ENCODE measurements at places on chromosomes 16 and 17.
A peak's percentile ranks its signal among the peaks of the same experiment; 100 is the strongest.

- DNase-seq, result no peak
Observed at GRCh38 chr17:82262344-82262743, 11.2 kb downstream of the CSNK1D start.

DNA sequence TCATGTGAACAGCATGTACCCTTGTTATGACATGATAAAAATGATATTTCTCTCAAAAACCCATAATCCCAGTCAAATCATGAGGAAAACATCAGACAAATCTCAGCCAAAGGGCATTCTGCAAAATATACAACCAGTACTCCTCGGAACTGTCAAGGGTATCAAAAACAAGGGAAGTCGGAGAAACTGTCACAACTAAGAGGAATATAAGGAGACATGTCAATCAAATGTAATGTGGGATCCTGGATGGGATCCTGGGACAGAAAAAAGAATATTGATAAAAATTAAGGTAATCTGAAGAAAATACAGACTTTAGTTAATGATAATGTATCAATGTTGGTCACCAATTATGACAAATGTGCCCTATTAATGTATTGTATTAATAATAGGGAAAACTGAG, 15.6 kb upstream of the CDYL2 start:
- DNase-seq, result no peak

- DNase-seq, result peak; percentile 86
Observed at GRCh38 chr17:46072998-46073397, 73.9 kb downstream of the STH start.

DNA sequence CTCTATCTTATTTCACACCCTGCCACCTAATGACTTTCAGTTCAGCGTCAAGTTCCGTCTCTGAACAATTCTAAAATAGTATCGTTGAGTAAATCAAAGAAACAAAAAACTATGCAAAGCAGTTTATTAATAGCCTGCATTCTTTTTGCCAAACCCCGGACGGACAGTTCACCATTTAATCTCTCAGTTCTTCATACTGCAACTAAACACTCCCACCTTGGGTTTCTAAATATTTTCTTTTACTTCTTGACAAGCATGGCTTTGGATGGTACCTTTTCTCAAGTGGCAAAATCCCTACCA, 1.2 kb downstream of the MYH11 start:
- no peak for DNase-seq

DNA sequence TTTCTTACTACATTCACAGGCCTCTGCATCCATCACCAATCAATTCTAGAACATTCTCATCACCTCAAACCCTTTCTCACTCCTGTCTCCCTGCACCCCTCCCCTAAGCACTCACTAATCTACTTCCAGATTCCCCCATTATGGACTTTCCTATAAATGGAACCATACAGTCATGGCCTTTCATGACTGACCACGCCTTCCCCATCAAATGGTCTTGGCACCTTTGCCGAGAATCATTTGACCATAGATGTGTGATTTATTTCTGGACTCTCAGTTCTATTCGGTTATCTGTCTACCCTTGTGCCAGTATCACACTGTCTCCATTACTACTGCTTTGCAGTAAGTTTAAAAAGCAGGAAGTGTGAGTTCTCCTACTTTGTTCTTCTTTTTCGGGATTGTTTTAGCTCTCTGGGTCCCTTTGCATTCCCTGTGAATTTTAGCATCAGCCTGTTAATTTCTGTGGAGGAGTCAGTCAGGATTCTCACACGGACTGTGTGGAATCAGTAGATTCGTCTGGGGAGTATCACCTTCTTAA, 27.5 kb downstream of the GTF3C1 start:
- no peak for DNase-seq

- DNase-seq, result peak; percentile 75
Observed at GRCh38 chr17:4152471-4152870, 9.5 kb downstream of the CYB5D2 start.

GRCh38 chr17:44966348-44967025, 1.6 kb downstream of the C1QL1 start:
- DNase-seq, result no peak

DNA sequence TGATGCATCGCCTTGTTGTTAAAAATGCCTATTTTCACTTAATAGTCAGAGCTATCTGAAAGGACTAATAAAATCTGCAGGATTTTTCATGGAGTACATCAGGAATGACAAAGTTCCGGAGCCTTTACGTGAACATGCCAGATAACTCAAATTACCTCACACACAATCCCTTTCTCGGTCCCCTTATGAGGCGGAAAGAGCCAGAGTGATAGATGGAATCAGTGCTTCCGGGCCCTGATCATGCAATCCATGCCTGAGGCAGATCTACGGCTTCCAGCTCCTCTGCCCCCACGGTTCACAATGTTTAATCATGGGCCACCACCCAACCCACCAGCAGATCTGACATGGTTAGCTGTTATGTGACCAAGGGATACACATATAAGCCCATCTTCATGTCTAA, 17.0 kb downstream of the VPS53 start:
- no peak for DNase-seq

DNA sequence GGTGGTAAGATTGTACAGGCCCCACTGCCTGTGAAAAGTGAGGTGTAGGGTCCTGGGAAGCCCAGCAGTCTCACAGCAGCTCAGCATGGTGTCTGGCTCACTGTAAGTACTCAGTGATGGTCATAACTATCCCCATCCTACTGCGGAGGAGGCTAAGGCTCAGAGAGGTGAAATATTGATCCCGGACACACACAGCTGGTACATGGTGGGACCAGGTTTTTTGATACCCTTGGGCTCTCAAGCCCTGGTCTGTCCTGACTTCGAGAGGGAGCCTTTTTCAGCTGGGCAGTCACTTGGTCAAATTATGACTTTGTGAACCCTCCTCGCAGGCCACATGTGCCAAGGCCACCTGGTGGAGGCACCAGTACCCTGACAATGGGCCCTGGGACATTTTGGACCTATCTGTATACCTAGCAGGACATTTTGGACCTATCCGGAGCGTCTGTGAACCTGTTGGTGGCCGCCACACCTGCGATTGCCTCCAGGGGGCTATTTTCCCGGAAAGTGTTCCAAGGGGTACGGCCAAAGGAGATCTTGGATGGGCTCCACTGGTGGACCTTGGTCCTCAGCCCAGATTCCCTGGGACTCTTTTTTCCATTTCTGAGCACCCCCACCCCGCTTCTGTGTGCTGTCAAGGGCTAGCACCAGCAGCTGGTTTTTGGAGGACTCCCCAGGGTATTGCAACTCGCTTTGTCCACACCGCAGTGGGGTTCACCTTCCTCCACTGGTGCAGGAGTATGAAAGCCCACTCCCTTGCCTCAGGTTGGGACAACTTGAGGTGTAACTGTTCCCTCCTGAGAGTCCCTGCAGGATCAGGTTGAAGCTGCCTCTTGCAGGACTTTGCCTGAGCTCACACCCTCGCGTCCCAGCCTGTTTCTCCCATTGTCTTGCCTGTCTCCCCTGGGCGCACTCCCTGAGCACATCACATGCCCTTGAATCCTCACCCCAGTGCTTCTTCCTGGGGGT, 83.6 kb upstream of the NKD1 start:
- no peak for DNase-seq

DNA sequence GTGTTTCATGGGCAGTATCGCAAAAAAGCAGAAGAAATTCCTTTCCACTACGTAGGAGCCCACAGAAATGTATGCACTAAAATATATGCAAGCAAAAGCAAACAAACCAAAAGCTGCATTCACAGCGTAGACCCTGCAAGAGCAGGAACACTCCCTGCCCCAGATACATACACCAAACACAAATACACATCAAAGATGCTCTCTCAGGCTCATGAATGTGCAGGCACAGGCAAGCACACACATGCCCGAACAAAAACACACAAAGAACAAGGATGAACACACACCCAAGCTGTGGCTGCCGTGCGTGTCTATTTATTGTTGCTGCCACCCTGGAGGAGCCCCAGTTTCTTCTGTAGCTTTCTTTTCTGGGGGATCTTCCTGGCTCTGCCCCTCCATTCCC, 1.7 kb downstream of the NUPR1 start:
- no peak for DNase-seq

Data from EL (cell line).